ENCODE measurements at places on chromosomes 2 and 18.

DNA sequence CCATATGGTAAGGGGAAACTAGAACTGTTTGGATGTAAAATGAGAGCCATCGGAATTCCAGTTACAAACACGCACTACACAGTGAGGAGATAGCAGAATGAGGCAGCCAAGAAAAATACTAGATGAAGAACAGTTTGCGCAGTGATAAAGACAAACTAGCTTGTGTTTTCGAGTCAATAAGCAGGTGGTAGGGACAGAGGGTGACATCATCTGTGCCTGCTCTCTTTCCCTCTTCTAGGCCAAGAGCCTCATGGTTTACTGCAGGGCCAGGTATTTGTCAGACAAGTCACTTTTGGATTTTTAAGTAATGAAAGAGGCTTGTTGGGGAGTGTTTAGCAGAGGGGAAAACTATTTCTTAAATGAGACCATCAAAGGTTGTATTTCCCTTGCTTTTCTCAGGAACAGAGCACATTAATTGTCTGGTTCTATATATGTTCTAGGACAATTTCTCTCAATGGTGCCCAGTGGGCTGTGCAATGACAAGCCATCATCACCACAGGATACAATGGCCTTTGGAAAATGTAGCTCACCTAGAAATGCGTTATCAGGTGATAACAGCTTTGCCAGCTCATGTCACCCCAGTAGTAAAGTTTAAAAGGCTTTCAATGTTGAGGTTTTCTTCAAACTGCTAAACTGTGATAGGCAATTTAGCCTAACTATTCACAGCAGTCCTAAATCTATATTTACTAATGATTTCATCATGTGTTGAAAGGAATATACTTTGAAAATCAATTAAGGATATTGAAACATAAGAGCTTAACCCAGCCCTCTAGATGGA, 1210.3 kb upstream of the ZEB2 start:
- DNase-seq: no peak

GRCh38 chr18:74294526-74294925, 2.8 kb upstream of the CYB5A start:
- no peak for DNase-seq

- DNase-seq: no peak
These were observed 317.6 kb downstream of the TNS1 start for GRCh38 chr2:217685255-217685605.

DNA sequence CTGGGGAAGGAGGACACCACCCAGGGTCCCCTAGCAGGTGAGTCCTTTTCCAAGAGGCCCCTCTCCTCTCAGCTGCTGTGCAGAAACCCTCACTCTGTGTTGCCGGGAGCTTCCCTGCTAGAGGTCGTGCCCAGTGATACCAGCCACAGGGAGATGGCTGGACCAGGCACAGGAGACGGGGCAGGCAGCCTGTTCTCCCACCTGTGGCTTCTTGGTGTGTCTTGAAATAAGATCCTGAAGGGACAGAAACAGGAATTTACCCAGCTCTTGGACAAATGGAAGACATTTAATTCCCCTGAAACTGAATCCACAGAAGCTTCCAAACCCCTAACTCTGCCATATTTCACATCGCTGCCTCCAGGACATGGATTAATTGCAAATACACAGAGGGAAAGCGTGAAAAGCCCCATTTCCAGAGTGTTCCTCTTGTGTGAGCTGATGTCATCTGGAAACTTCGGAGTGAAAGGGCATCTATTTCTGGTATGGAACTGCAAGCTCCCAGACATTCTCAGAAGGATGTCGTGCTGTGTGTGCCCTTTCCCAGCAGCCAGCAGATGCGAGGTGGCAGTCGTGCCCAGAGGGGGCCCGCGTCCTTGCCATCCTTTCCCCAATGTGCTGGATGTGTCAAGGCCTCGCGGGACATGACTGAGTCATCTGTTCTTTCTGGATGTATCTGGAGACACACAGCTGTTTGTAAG, 177.7 kb downstream of the SEPTIN10 start:
- DNase-seq: no peak

DNA sequence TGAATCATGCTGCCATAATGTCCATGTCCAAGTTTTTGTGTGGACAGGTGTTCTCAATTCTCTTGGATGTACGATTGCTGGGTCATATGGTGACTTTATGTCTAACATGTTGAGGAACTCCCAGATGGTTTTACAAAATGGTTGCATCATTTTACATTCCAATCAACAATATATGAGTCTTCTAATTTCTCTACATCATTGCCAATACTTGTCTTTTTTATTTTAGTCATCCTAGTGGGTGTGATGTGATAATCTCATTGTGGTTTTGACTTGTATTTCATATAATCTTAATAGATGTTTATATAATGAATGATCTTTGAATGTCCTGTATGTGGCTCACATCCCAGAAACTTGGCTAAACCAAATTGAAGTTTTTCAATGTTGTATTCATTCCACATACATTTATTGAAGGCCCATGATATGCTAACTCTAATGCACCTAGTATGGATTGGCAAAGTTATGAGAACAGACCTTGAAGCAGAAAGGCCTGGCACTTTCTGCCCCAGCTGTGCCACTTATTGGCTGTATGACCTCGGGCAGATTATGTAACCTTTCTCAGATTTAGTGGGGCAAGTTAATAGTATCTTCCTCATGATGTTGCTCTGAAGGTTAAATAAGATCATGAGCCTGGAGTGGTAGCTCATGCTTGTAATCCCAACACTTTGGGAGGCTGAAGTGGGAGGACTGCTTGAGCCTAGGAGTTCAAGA, 205.4 kb downstream of the RAB3GAP1 start:
- DNase-seq: no peak

GRCh38 chr2:41949091-41949882, 98.5 kb upstream of the PKDCC start:
- DNase-seq: no peak

- DNase-seq: no peak
These were observed 60.5 kb downstream of the CDH2 start for GRCh38 chr18:28116461-28116860.

DNA sequence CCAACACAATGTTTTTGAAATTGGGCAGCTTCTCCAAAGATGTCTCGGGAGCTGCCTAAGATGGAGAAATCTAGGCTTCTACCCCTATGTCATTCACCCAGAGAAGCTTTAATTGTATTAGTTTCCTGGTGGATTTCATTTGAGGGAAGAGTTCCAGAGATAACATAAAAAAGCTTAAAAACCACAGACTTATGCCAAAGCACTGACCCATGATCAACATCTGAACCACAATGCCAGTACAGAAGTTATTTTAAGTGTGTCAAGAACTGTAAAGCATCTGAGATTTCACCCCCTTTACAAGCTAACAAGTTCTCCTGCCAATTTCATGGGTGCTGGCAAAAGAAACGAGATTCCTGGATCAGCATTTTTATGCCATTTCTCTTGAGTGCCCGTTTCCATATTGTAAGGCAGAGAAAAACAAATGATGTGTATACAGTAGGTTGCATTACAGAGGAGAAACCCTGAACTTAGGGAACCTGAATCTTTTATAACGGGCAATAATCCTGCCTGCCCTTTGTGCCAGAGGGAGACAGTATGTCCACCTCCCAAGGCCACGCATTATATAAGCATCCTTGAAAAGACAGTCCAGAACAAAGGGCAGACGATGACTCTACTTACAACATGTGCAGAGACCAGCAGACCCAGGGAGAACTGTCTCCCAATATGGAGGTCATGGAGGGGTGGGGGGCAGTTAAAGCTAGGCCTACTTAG, 44.1 kb downstream of the MREG start:
- DNase-seq: no peak

DNA sequence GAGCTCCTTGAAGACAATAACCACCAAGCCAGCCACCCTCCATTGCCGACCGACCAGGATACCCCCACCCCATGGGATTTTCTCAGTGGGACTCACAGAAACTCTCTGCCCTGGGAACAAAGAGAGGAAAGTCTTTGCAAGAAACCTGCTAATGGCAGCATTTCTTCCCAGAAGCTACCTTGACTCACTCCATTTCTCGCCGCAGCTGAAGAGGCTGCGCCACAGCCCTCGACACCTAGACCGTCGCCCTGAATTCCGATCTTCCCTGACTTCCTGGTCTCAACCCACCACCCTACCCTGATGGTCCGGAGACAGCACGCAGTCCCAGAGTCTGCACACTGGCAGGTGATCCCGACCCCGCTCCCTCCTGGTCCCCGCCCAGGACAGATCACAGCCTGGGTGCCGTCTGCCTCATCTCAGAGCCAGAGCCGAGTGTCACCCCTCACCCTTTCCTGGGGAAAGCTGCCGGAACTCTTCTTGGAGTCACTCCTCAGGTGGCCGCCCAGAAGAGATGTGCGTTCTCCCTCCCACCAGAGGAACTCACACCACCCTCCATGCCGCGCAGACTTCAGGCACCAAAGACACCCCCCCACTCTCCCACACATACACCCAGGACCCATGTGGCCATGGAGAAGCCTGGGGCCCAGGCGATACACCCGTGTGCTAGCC, 24.6 kb downstream of the AQP12A start:
- no peak for DNase-seq

- no peak for DNase-seq
These were observed 28.4 kb downstream of the NGEF start for GRCh38 chr2:232984451-232985207.

DNA sequence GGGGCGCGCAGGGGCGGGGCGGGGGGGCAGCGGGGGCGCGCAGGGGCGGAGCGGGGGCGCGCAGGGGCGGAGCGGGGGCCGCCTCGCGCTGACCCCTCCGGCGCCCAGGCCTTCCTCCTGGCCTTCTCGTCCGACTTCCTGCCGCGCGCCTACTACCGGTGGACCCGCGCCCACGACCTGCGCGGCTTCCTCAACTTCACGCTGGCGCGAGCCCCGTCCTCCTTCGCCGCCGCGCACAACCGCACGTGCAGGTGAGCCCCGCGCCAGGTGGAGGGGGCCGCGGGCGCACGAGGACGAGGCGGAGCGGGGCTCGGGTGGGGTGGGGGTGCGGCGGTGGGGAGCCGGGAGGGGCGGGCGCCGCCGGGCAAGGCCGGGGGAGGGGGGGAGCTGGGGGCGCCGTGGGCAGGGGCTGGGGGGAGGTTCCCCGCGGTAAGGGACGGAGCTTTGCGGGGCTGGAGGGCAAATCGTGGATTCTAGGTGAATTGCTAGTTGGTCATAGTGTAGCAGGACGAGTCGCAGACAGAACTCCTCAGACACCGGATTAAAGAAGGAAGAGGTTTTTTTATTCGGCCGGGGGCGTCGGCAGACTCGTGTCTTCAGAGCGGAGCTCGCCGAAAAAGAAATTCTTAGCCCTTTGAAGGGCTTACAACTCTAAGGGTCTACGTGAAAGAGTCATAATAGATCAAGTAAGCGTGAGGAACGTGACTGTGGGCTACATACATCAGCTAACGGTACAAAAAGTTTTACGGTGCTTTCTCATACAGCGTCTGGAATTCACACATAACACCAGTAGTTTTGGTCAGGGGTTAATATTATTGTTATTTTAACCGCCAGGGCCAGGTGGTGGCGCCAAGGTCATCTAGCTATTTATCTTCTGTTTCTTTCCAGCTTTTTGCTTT, 29.9 kb downstream of the ANO7 start:
- DNase-seq: peak; percentile 30

GRCh38 chr2:237154082-237154638, 68.5 kb downstream of the COPS8 start:
- peak; percentile 50 for DNase-seq

DNA sequence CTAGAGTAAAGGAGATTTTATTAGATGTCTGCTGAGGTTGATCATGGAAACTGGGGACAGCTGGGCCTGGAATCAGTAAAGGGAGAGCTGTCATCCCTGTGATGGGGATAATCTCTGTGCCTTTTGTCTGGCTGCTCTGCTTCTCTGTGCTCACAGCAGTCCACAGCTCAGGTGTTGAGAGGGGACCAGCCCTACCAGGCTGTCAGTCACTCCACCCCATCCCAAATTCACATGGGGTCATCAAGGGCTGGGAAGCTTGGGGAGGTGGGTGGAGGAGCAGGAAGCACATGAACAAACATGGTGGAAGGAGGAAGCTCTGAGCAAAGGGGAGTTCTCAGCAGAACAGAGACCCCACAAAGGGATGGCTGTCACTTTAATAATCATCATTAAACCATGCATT, 13.7 kb upstream of the LRRFIP1 start:
- no peak for DNase-seq

DNA sequence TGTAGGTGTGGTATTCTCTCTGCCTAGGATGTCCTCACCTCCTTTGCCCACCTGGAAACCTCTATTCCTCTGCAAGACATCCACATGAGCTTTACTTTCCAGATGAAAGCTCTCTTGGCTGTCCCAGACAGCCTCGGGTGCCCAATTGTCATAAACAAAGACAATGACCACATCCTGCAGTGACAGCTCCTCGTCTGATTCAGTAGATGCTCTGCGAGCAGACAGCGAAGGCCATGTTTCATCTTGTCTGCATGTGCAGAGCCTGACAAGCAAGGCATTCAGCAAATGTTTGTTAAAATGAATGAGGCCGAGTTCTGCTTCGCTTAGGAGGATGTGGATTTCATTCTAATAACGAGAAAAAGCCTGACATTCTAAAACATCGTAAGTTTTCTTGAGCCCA, 150.9 kb downstream of the MTCL1 start:
- no peak for DNase-seq

DNA sequence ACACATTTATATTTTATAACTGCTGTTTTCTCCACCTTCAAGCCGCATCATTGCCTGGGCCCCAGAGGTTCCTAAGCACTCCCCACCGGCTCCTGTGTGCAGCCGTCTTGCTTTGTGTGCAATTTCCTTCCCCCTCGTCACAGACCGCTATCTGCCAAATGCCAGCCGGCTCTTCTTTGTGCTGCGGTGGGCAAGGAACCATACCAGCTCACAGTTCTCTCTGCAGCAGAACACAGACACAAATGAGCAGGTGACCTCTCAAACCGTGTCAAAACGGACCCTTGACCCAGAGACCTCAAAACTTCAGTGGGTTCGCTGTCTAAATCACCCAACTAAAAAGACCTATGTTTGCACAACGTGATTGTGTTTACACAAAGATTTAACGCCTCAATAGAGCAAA, 58.2 kb downstream of the KLF7 start:
- DNase-seq: no peak

Measured in CD4-positive, alpha-beta T cell treated with Interleukin-6 at 100 ng/mL for 8 hours (primary cell).